ENCODE measurements at places on chromosomes 3 and 15. TPM values are rescaled to one million over a fixed set of nuclear protein-coding genes. Genes with fewer than 3 reads are reported as not detected.

PRR20G gene
- total RNA-seq = not detected

TGM5 gene
- 0.11 TPM for total RNA-seq

UROC1 gene
- not detected for total RNA-seq

PGBD4 gene
- total RNA-seq = 4.5 TPM

NR2E3 gene
- not detected for total RNA-seq

DHFR2 gene
- 7.7 TPM for total RNA-seq

MOBP gene
- total RNA-seq = not detected

C3orf85 gene
- total RNA-seq = not detected

SLC22A13 gene
- 0.57 TPM for total RNA-seq

DAPK2 gene
- 13.4 TPM for total RNA-seq

SLTM gene
- total RNA-seq = 130 TPM

GOLGA8M gene
- 7.7 TPM for total RNA-seq

CACNA1D gene
- total RNA-seq = not detected

KBTBD13 gene
- total RNA-seq = not detected

GHSR gene
- not detected for total RNA-seq

All from activated naive CD8-positive, alpha-beta T cell treated with anti-CD3 and anti-CD28 coated beads, Interleukin-2, amount 10 ng/mL, durations not matched to agents 7 days and 5 days (primary cell).